Hematopoietic multipotent progenitor cell treated with erythropoietin and hydrocortisone succinate and interleukin-3 and kit ligand, for 17 days (in vitro differentiated cells): ENCODE measurements at places on chromosomes 16 and 17.
A peak's percentile ranks its signal among the peaks of the same experiment; 100 is the strongest.

DNA sequence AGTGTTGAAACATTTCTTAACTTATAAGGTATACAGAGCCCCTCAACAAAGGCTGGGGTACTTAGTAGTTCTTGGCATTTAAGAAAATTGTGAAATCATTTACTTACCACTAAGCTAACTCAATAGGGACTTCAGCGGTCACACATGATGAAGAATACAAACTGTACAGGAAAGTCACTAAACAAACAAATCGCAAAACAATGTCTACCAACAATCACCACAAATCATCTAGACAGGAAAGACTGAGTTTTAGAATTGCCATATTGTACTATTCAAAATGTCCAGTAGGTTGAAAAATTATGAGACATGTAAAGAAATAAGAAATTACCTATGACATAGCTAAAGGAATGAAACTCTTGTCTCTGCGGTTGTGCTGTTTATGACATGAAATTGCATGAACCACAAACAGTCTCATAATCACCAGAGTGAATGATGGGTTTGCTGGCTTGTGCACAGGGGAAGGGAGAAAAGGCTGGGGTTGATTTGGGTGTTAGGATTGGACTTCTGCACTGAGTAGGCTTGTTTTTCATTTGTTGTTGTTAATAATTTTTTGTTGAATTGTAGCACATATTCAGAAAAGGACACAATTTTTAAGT, 441.1 kb upstream of the MON1B start:
- DNase-seq, result no peak

DNA sequence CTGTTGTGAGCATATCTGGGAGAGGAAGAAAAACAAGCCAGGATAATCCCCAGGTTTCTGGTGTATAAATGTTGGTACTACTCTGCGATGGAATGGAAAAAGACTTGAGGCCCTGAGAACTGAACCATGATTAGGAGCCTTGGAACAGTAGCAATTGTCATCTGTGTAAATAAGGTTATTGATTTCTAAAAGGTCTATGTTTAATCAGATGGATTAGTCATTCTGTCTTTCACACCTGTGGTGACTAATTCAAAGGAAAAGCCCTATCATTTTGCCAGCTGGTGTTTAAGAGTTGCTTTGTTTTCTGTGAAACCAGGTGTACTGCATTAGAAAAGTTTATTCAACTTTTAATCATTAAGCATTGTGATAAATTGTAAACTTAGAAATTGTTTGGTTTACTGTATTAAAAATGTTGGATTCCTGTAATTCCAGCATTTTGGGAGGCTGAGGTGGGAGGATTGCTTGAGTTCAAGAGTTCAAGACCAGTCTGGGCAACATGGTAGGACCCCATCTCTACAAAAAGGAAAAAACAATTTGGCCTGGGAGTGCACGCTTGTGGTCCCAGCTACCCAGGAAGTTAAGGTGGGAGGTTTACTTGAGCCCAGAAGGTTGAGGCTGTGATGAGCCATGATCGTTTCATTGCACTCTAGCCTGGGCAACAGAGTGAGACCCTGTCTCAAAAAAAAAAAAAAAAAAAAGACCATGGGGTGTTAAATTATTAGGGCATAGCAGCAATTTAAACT, 29.0 kb upstream of the KPNB1 start:
- no peak for DNase-seq

DNA sequence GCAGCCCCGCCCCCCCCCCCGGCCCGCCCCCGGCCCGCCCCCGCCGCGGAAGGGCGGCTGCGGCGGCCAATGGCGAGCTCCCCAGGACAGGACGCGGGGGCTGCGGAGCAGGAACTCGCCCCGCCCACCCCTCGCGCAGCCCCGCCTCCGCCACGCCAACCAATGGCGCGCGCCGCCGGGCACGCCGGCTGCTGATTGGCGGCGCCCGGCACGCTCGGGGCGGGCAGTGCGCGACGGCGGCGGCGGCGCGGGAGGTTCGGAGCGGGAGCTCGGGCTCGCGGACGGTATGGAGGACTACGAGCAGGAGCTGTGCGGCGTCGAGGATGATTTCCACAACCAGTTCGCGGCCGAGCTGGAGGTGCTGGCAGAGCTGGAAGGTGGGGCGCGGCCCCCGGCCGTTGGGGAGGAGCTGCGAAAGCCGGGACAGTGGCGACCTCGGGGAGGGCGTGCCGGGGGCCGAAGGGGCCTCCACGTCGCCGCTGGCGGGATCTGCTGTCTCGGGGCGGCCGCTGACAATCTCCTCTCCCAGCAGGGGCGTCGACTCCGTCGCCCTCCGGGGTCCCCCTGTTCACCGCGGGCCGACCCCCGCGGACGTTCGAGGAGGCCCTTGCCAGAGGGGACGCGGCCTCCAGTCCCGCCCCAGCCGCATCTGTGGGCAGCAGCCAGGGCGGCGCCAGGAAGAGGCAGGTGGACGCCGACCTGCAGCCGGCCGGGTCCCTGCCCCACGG, at the start of gene CHTF18:
CHTF18 (plus strand) TSS at position 222 of the 728 bp plus-strand sequence; CDS start at position 287, 65 bp downstream.
- peak; percentile 92 for DNase-seq

DNA sequence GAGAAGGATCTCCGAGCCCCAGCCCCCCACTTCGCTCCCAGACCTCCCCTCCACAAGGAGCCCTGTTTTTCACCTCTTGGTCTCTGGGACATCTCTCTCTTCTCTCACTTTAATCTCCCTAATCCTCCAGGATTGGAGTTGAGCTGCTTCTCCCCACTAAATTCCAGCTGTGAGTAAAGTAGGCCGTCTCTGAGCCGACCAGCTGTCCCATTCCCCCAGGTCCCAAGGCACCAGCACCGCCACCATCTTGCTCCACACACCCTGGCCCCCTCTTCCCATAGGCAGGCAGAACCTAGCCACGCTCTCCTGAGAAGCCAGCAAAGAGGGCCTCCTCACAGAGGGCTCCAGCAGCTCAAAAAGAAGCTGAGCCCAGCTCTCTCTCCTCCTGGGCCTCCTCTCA, 878 bp downstream of the DLG4 start:
- no peak for DNase-seq

DNA sequence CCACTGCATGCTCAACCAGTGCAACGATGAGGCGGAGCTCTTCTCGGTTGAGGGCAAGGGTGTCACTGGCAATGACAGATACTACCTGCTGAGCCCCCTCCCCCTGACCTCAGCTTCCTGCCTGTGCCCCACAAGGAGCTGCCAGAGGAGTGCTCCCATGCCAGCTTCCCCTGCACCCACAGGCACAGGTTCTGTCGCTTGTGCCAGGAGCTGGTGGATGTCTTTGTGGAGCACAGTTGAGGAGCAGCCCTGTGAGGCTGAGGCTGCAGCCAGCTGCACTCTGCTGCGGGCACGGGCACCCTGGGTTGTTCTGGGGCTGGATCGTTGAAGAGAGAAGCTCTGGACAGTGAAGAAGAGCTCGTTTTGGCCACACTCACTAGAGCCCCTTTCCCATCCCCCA, 165.3 kb upstream of the ZNF267 start:
- DNase-seq, result no peak

DNA sequence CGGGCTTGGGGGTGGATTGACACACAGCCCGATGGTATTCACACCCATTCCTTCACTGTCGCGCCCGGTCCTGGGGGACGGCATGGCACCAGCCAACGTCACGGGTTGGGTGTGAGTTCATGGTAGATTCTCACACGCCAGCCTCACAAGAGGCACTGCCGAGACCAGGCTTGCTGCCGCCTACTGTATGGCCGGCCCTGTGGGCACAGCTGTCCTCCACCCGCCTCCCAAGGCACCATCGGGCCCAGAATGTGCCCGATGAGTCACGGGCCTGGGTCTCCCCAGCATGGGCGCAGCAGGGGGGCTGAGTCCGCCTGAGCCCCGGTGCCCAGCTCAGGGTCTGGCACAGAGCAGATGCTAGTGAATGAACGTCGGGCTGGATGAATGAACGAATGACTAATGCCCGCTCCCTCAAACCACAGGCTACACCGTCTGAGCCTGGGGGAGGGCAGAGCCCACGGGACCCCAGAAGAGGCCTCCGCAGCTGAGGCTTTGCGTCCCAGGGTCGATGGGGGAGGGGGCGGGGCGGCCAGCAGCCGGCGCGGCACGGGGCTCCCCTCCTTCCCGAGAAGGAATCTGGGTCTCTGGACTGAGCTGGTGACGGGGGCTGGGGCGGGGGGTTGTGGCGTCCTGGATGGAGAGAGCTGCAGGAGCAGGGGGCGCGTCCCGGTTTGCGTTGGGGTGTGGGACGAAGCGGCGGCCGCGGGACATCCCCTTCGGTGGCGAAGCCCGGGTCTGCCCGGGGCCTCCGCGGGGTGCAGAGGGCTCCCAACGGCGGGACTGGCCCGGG, 829 bp downstream of the PITPNM3 start:
- DNase-seq, result no peak

GRCh38 chr17:81480140-81481072, 32.2 kb downstream of the ACTG1 start:
- DNase-seq, result no peak

- no peak for DNase-seq
These were observed 78.3 kb downstream of the SOCS1 start for GRCh38 chr16:11177578-11178160.

GRCh38 chr17:27526604-27527002, 70.4 kb downstream of the KSR1 start:
- DNase-seq, result peak; percentile 19

- no peak for DNase-seq
These were observed 18.5 kb upstream of the APRT start for GRCh38 chr16:88830258-88830657.

DNA sequence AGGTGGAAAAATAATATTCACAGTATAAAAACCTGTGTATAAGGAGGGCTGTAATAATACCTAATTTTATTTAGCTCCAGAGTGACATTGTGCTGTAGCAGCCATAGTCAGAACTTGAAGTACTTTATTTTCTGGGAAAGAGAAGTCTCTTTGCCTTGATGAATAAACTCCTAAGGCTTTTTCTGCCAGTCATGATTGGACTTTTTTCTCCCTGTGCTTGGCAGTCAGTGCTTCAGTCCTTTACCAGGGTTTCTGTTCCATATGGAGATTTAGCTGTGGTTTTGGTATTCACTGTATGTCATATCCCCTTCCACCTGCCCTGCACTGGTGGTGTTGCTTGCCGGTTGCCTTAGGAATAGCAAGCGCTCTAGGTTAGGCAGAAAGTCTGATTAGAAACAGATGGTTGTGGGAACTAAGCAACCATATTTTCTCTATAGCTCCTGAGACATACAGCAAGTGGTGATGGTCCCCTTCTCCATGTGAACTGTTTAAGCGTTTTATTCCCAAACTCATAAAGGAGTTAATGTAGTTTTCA, 24.7 kb downstream of the DDX42 start:
- no peak for DNase-seq

GRCh38 chr17:35778641-35779196, 16.7 kb downstream of the MMP28 start:
- no peak for DNase-seq

GRCh38 chr17:30796016-30796415, 28.5 kb downstream of the CRLF3 start:
- DNase-seq, result no peak

DNA sequence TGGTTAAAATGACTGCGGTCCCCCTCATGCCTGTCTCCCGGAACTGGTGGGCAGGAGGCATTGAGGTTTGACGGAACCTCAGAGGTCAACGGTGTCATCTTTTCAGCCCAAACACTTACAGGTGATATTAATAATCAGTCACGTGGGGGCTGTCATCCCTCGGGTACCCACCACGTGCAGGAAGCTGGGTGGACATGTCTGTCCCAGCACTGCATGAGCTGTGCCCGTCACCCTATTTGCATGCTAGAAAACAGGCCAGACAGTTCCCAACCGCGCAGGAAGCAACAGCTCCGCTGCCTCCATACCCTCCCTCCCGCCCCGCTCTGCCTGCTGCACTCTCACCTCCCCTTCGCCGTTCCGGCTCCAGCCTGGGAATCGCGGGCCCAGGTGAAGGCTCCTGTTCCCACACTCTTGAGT, 1.4 kb downstream of the SYNGR3 start:
- no peak for DNase-seq

DNA sequence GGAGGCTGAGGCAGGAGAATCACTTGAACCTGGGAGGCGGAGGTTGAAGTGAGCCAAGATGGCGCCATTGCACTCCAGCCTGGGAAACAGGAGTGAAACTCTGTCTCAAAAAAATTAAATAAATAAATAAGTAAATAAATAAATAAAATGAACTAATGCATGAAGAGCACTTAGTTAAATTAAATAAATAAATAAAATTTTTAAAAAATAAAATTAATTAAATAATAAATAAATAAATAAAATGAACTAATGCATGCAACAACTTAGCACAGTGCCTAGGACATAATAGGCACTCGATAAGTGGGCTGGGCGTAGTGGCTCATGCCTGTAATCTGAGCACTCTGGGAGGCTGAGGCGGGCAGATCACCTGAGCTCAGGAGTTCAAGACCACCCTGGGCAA, 15.6 kb upstream of the CEP20 start:
- DNase-seq, result no peak

- DNase-seq, result no peak
These were observed 474.6 kb downstream of the PMP22 start for GRCh38 chr17:14790521-14790920.

GRCh38 chr17:75096082-75096625, 8.4 kb downstream of the SLC16A5 start:
- DNase-seq, result peak; percentile 91
